Subcutaneous preadipocyte (primary cell): ENCODE measurements at places on chromosomes 2 and 18. TPM values are rescaled to one million over a fixed set of nuclear protein-coding genes. Genes with fewer than 3 reads are reported as not detected.

NAT8 gene
- not detected in 2 replicates for total RNA-seq

GRB14 gene
- total RNA-seq: 0.37 and 0.78 TPM in 2 replicates

SCN2A gene
- under 0.01 and 0.20 TPM in 2 replicates for total RNA-seq

TNFRSF11A gene
- total RNA-seq: under 0.01 and 0.39 TPM in 2 replicates

AMER3 gene
- total RNA-seq: not detected in 2 replicates

SAG gene
- total RNA-seq: not detected in 2 replicates

ZNF24 gene
- 15.4 and 19.4 TPM in 2 replicates for total RNA-seq

HYCC2 gene
- total RNA-seq: 6.2 and 8.2 TPM in 2 replicates

ACTG2 gene
- total RNA-seq: 0.73 TPM in 1 of 2 replicates, not detected in the other
